H7 (cell line): ENCODE measurements at places on chromosomes 6 and 20.

- peak; percentile 93 for DNase-seq
These were observed 68.2 kb downstream of the RAB44 start for GRCh38 chr6:36765594-36766398.

DNA sequence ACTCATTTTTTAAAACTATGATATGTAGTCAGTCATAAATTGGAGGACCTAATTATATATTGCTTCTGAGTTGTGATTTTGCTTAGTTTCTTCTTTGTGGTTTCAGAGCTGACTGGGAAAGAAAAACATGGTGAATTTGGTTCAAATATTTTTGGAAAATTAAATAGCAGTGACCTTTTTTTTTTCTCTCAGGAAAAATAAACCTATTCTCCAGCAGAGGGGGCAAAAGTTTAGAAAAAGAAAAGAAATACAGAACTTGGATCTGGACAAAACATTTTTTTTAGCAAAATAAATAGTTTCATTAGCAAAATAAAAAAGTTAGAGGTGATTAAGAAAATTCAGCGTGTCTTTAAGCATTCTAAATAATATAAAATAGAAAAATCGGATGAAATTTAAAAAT, 10.2 kb downstream of the COL10A1 start:
- DNase-seq, result no peak

GRCh38 chr6:112562301-112563231, 215.4 kb downstream of the RFPL4B start:
- no peak for DNase-seq

DNA sequence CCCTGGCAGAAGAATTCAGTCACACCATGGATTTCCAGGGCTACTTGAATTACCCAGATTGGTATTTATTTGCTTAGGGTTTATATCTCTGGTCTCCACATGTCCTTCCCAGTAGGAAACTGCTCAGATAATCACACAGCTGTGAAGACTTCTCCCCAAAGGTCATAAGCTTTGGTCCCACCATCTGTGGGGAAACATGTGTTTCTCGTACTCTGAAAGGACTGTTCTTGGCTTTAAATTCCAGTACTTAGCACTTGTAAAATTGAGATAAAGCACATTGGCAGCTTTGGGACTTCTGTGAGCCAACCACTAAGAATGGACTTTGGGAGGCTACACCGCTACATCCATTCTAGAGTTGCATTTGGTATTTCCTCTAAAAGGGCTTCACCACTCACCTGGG, 205.3 kb upstream of the FOXA2 start:
- no peak for DNase-seq

- no peak for DNase-seq
These were observed 44.3 kb downstream of the TOP1 start for GRCh38 chr20:41072915-41073314.

DNA sequence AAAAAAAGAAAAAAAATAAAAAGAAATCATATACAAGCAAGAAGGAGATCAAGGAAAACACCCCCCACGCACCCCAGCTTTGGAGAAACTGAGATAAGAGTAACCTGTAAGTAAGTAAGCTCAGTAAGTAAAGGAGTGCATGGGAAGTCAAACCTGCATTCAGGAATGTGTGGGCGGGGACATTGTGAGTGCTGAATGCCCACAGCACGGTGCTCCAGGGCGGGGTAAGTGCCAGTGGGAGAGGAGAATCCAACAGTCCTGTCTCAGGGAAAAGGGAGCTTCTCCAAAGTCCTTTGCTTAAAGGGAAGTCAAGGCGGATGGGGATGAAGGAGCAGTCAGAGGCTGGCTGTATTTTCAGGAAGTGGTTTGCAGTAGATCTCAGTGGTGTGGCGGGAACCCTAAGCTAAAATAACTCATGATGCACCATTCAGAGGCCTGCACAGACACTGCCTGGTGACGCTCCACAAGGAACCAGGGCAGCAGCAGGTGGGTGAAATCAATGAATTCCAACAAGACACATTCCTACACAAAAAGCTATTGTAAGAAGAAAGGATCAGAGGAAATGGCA, 368.0 kb downstream of the QKI start:
- no peak for DNase-seq

GRCh38 chr6:85641522-85641896, 1.2 kb downstream of the SYNCRIP start:
- DNase-seq, result no peak

- no peak for DNase-seq
These were observed 17.2 kb downstream of the SNX14 start for GRCh38 chr6:85576476-85576875.
